Nucleus accumbens (tissue), 56 donors: ENCODE measurements at places on chromosomes 3 and 15.

DNA sequence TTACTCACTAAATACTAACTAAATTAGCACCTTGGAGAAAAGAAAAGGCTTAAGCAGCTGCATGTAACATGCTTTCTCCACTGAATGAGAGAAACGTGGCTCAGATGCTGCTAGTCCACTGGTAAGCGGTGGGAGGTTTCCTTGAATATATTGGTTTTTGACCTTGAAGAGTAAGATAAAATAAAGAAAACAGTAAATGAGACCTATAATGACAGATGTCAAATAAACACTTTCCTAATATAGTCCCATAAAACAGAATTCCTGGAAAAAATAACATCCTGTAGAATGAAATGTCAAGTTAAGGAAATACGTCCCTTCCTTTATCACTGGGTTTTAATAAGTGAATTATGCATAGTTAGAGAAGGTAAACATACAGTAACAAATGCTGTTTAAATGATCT is 215.0 kb downstream of the DPH6 start:
- DNase-seq = no peak

DNA sequence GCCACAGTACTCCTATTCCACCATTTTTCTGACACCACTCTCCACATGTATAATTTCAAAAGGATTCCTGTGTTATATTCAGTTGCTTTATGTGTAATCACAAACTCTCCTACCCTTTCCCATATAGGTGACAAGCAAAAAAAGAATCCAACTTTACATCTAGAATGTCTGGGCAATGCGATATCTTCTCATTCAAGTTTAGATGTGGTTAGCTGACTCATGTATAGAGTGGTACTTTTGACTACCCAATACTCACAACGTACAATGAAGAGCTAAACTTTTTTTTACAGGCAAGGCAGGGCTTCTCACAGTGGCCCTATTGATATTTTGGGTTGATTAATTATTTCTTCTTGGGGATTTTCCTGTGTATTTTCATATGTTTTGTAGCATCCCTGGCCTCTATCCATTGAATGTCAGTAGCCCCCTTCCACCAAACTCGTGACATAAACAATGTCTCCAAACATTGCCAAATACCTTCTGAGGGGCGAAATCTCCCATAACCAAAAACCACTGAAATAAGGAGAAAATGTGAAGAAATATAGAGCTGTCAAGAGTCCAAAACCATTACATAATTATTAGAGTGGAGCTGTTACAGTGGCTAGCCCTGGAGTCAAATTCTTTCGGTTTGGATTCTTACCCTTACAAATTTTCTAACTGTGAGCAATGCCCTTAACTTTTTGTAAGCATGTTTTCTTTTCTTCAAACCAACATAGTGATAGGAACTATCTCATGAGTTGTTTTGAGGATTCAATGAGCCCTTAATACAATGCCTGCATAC is 342.6 kb downstream of the NSUN3 start:
- no peak for DNase-seq

DNA sequence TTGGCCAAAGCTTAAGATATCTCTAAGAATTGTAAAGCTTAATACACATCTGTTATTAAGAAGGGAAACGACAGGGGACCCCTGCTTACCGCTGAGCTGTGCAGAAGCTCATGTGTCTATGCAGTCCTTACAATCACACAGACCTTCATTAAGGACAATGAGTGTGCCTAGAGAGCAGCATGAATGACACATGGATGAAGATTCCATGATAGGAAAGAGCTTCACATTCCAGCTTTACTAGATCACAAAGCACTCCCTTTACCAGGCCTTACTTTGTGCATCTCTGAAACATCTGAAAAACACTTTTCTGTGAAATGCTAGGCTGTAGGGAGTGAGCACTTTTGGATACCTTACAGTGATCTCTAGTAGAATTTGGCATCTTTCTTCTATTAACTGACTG is 32.0 kb downstream of the RNF168 start:
- DNase-seq = no peak

DNA sequence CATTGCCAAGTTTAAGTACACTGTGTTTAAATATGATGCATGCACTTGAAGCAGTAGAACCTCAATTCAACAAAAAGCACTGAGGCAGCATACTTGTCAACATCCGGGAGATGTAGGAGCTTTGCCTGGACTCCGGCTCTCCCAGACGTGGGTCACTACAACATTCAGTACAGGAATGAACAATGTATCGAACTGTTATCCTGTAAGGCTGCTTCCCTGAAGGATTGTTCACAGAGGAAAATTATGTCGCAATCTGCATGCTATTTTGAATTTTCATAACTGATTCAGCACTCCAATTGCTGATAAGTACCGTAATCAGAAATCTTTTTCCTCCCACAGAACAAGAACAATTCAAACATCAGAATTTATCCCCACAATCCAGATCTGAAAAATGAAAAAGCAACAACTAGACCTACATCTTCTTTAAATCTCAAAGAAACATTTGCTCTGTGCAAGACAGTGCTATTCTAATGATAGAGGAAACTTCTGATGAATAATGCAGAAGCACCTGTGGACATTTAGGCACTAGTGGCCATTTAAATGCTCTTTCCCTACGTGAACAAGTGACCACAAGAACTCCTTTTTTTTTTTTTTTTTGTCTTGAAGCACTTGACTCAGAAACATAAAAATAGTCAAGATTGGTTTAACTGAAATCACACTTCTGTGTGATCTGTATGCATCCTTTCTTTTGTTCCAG is 113.4 kb downstream of the PLCH1 start:
- DNase-seq = no peak

- DNase-seq = no peak
Observed at GRCh38 chr3:56870436-56870835, 68.7 kb upstream of the ARHGEF3 start.

GRCh38 chr15:43774062-43774461 is 2.7 kb downstream of the ELL3 start:
- DNase-seq = no peak

- no peak for DNase-seq
Observed at GRCh38 chr3:58874795-58875194, 175.0 kb downstream of the CFAP20DC start.

DNA sequence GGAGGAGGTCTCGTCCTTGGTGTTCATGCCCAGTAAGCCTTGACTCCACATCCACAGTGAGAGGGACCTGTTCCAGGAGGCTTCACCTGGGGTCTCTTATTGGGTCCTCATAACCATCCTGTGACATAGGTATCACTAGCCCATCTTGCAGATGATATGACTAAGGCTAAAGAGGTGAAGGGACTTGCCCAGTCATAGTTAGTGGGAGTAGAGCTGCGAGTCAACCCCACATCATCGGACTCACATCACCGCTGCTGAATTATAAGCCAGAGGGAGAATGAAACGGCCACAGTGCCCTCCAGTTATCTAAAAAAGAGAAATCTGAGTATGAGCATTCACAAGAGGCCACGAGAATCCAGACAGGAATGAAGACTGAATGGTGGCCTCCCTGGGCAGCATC is 66.0 kb downstream of the MESD start:
- DNase-seq = no peak
